ENCODE measurements at places on chromosomes 2 and 18.
A peak's percentile ranks its signal among the peaks of the same experiment; 100 is the strongest.

DNA sequence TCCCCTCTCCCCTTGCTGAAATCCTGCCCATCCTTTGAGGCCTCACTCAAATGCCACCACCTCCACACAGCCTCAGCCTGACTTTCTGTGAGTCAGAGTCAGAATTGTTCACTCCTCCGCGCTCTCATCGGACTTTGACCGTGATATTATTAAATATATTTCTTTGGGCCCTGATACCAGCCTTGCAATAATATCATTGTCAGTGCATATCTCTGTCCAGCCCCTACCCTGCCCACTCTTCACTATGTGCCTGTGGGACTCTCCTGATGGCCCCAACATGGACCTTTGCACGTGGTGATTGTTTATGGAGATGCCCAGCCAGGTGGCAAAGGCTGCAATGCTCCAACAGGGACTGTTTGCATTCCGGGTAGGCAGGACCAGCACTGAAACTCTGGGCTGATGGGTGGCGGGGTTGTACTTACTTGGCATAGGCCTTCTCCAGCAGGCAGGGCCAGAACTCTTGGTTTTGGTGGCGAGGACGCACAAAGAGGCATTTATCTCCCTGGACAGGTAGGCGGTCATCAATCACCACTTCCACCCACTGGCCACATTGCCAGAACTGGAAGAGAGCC lies 37.3 kb downstream of the CAPN13 start:
- DNase-seq, result no peak

GRCh38 chr18:13613591-13614501 lies 112.5 kb downstream of the FAM210A start:
- no peak for DNase-seq

- DNase-seq, result no peak
Measured at GRCh38 chr18:49464718-49465598, 4.5 kb upstream of the DYM start.

DNA sequence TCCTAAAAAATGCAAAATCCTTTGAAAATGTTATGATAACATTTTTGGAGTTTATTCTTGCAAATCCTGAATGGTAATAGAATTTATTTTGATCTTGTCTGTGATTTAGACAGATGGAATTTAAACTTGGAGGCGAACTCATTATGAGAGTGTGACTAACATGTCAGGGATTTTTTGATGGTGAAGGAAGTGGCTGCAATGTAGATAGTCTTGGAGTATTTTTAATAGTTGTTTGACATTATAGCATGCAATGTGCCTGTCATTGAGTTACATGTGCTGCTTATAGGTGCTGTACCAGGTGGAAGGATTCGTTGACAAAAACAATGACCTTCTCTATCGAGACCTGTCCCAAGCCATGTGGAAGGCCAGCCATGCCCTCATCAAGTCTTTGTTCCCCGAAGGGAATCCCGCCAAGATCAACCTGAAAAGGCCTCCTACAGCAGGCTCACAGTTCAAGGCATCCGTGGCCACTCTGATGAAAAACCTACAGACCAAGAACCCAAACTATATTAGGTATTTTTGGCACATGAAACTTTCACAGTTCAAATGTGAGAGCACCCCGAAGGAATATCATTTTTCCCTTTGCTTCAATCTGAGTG lies 141.8 kb downstream of the MYO1B start:
- DNase-seq, result no peak

GRCh38 chr2:55168221-55169154 lies 63.6 kb downstream of the CLHC1 start:
- no peak for DNase-seq

GRCh38 chr2:188439986-188440385 lies 148.3 kb downstream of the GULP1 start:
- no peak for DNase-seq

- no peak for DNase-seq
Measured at GRCh38 chr2:17518212-17519154, at the start of gene RAD51AP2. Gene RAD51AP2 (minus strand): TSS chr2:17518440. CDS start chr2:17518415, 25 bp downstream.

DNA sequence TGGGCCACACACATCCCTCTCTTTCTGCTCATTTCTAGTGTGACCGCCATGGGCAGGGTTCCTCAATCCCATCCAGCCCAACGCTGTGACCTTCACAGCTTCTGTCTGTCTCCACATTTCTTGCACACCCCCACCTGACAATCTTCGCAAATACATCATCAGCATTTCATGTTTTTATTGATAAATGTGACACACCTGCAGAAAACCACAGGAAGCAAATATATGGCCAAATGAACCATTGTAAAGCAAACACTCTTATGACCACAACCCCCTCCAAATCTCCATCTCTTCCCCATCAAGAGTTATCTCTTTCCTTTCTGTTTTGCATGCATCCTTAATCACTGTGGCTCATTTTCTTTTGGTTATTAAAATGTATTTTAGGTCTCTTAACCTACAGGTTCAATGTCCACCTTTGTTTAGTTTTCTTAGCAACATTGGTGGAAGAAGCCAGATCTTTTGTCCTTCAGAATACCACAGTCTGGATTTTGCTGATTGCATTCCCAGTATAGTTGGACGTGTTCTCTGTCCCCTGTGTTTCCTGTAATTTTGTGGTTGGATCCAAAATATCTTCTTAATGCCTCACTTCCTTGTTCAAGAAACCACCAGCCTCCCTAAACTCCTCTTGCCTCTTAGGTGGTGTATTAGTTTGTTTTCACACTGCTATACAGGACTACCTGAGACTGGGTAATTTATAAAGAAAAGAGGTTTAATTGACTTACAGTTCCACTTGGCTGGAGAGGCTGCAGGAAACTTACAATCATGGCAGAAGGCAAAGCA lies 9.8 kb upstream of the NCK2 start:
- no peak for DNase-seq

- DNase-seq, result no peak
Measured at GRCh38 chr2:219619235-219619634, 8.2 kb upstream of the SLC4A3 start.

GRCh38 chr2:233936089-233936488 lies 18.9 kb downstream of the TRPM8 start:
- DNase-seq, result no peak

- DNase-seq, result no peak
Measured at GRCh38 chr18:59094569-59094968, 45.1 kb upstream of the SEC11C start.

GRCh38 chr2:47905386-47906156 lies 727 bp downstream of the FBXO11 start:
- DNase-seq, result peak; percentile 40

DNA sequence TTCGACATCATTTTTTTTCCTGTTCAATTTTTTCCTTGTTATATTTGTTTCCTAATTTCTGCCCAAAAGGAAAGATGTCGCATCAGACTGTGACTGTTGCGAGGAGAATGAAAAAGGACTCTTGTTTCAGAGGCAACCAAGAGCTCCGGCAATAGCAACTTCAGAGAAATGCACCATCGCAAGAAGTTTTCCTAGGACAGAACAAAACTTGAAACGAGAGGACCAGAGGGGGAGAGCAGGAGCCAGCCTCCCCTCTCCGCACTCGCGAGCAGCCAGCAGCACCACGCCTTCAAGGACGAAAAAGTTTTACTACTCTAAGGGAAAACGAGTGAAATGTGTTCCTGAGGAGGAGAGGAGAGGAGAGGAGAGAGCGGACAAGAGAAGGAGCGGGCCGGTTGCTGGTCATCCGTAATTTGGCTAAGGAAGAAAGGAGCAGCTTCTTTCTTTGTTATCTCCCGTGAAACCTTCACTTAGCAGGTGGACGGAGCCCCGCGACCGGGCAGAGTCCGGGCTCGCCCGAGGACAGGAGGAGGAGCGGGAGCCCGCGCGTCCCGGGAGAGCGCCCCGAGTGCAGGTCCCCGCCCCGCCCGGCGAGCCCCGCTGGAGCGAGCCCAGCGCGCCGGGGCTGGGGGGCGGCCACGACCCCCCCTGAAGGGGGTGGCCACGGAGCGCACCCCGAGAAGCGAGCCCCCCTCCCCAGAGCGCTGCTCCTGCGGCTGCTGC lies 744 bp downstream of the POU3F3 start:
- DNase-seq, result no peak
